ENCODE measurements at places on chromosomes 13 and 19.

GRCh38 chr13:79782541-79783205, 301.7 kb downstream of the NDFIP2 start:
- DNase-seq, result no peak

DNA sequence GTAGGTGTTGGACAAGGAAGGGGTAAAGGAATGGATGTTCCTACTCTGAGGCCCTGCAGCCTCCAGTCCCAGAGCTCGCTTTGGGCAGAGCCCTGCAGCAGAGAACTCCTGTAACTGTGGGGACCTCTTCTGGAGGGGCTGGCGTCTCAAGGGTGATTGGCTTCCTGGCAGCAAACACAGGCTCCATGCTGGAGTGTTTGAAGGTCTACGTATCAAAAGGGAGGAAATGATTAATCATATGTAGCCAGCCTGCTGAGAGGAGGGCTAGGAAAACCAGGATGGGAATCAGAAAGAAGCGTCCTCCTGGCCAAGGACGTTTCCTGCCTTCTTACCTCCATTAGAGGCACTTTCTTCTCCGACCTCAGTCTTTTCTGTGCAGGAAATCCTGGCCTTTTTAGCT, 208.5 kb downstream of the TSHZ3 start:
- DNase-seq, result no peak

DNA sequence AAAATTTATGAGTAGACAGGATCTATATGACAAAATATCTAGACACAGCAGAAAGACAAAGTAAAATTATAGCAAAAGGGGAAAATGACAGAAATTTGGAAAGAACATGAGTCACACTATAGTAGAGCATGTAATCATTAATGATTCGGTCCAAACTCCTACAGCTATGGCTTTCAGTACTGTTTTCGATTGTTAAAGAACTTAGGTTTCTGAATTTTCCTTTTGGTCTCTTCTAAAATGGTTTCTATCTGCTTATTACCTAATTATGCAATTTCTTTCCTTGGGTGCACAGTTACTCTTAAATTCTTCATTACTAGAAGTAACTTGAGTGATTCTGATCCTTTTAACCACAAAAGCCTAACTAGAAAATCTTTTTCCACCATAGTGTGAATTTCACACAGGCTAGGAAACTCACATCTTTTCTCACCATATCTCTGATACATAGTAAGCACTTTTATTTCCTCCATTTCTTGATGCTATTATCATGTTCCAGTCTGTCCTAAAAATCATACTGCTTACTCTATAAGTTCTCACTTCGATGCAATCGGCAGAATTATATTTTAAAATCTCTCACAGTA, 1101.4 kb downstream of the PCDH9 start:
- DNase-seq, result no peak

DNA sequence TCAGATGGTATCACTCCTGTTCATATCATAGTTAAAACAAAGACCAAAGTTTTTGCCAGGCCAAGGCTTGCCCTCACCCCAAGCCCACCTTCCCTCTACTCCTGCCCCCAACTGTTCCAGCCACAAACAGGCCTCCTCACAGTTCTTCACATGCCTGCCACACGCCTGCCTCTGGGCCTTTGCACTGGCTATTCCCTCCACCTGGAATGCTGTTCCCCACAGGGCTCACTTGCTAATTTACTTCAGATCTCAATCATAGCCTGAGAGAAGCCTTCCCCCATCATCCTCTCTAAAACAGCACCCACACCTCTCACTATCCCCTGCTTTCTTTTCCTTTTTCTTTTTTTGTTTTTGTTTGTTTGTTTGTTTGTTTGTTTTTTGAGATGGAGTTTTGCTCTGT, 4.9 kb upstream of the AXL start:
- no peak for DNase-seq

DNA sequence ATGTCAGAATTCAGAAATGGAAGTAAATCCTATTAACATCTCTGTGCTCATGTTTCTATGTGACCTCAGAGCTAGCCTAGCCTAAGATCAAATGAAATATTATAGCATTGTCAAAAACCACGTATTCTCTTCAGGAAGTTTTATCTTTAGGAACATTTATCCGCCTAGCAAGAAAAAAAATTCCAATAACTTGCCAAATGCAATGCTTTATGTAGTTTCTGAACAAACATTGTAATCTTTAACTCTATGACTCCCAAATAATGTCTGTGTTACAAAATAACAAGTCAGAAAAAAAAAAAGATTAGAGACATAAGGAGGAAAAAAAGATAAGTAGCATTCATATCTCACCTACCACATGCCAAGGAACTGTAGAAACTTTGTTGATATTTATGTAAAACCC, 18.4 kb upstream of the IPO5 start:
- DNase-seq, result no peak

- DNase-seq, result no peak
Observed at GRCh38 chr13:63345835-63346234, 1930.2 kb upstream of the PCDH20 start.

- no peak for DNase-seq
Observed at GRCh38 chr19:2050349-2050990, 574 bp downstream of the MKNK2 start.

DNA sequence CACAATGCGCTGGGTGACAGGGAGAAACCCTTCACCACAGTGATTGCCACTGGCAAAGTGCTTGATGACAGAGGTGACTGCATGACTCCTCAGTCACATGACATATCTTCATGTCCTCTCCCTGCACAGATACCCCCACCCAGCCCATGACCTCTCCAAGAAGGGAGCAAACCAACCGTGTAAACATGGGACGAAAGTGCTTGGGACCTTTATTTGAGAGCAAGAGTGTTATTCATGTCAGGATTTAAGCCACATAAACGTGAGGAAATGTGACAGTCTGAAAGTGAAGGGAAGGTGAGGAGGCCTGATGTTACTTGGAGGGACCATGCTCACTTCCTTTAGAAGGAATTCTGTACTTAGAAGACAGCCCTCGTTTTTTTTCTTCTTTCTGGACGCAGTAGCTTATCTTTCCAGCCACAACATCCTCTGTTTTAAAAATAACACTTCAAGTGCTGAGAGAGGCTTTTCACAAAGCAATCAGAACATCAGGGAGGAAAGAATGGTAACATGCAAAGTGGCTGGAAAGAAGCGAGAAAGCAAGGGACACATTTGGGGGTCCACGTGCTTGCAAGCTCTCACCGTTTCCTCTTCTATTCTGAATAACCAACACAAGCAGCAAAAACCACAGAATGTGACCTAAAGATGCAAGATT, 35.6 kb downstream of the EPS15L1 start:
- DNase-seq, result no peak

- DNase-seq, result no peak
Observed at GRCh38 chr13:73106513-73107178, 47.8 kb downstream of the KLF5 start.

All from CD8-positive, alpha-beta memory T cell (primary cell).